Muscle of leg (tissue), 16 donors: ENCODE measurements at places on chromosomes 3 and 15. TPM values are rescaled to one million over a fixed set of nuclear protein-coding genes. Genes with fewer than 3 reads are reported as not detected.

Gene ATXN7
- total RNA-seq: 8.1 TPM

Gene SOX14
- not detected for total RNA-seq

Gene BMF
- 10.1 TPM for total RNA-seq

Gene KPNA1
- 22.7 TPM for total RNA-seq

Gene CYP8B1
- total RNA-seq: not detected

Gene TM4SF4
- 0.09 TPM for total RNA-seq

Gene THPO
- 0.89 TPM for total RNA-seq

Gene NR1I2
- 0.27 TPM for total RNA-seq

Gene GUCA1C
- not detected for total RNA-seq

Gene SNX4
- 35.8 TPM for total RNA-seq

Gene RPL39L
- 15.7 TPM for total RNA-seq

Gene IFT80
- total RNA-seq: 28.1 TPM

Gene STAC
- 36.5 TPM for total RNA-seq

Gene C3orf22
- total RNA-seq: 0.04 TPM

Gene GRK7
- total RNA-seq: 0.04 TPM

Gene PLEKHO2
- total RNA-seq: 11.6 TPM

Gene PLSCR2
- not detected for total RNA-seq

Gene RYR3
- total RNA-seq: 22.0 TPM

Gene SRGAP3
- 20.2 TPM for total RNA-seq

Gene CMTM8
- 0.53 TPM for total RNA-seq

Gene MOBP
- not detected for total RNA-seq

Gene AGBL1
- total RNA-seq: 18.1 TPM

Gene ELL3
- 2.3 TPM for total RNA-seq

Gene KLHL40
- 114 TPM for total RNA-seq

Gene GOLGA6L4
- 0.66 TPM for total RNA-seq

Gene CCDC13
- total RNA-seq: 0.35 TPM

Gene ZBTB20
- 16.6 TPM for total RNA-seq

Gene FMN1
- 1.6 TPM for total RNA-seq

Gene RTP1
- total RNA-seq: 0.04 TPM

Gene SCN11A
- 2.0 TPM for total RNA-seq

Gene ST3GAL6
- total RNA-seq: 5.8 TPM

Gene CHL1
- total RNA-seq: 4.2 TPM

Gene ZPLD1
- under 0.01 TPM for total RNA-seq

Gene CLDN18
- not detected for total RNA-seq

Gene DHX30
- 41.5 TPM for total RNA-seq

Gene RNF111
- total RNA-seq: 12.4 TPM

Gene MASP1
- total RNA-seq: 8.2 TPM

Gene CYP1A2
- total RNA-seq: not detected

Gene ASB14
- total RNA-seq: 0.18 TPM

Gene CPNE4
- total RNA-seq: 0.09 TPM

Gene IL17RD
- 20.7 TPM for total RNA-seq

Gene ASB7
- 9.1 TPM for total RNA-seq

Gene MKRN3
- 0.62 TPM for total RNA-seq
